ENCODE measurements at places on chromosomes 11 and 22.
A peak's percentile ranks its signal among the peaks of the same experiment; 100 is the strongest.

DNA sequence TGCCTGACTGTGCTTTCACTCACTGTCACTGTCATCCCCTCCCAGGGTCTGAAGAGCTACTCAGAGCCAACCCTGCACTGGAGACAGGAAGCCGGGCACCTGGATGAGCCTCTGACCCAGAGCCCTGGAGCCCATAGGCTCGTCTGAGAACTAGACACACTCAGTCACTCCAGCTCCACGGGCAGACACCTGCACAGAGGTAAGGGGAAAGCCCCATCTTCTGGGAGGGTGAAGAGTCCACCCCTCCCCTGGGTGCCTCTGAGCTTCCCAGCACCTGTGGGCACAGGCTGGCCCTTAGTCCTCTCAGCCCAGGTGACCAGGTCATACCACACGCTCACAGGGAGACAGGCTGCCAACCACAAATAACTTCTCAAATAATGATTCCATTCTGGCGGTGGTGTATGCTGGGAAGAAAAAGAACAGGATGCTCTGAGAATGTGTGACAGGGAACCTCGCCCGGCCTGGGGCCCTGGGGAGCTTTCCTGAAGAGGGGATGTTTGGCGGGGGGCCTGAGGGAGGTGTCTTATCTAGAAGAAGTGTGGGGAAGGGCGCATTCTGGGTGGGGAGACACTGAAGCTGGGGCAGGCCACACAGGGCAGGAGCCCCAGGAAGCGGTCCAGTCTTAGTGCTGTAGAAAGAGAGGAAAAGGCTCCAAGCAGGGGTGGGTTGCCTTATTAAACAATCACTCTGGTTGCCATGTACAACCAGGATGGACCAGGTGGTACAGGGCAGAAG is 5.3 kb downstream of the CCDC157 start:
- DNase-seq, result no peak

DNA sequence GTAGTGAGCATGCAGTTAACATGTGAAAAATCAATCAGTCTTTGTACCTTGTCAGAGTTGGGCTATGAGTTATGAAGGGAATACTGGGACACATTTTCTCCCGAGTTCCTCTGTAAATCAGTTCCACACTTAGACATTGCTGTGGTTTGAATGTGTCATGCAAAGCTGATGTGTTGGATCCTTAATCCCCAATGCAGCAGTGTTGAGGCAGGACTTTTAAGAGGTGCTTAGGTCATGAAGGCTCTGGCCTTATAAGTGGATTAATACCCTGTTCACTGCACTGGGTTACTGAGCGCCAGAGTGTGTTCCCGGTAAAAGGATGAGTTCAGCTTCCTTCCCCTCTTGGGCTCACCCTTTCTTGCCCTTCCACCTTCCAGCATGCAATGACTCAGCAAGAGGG is 742.1 kb upstream of the TENM4 start:
- no peak for DNase-seq

DNA sequence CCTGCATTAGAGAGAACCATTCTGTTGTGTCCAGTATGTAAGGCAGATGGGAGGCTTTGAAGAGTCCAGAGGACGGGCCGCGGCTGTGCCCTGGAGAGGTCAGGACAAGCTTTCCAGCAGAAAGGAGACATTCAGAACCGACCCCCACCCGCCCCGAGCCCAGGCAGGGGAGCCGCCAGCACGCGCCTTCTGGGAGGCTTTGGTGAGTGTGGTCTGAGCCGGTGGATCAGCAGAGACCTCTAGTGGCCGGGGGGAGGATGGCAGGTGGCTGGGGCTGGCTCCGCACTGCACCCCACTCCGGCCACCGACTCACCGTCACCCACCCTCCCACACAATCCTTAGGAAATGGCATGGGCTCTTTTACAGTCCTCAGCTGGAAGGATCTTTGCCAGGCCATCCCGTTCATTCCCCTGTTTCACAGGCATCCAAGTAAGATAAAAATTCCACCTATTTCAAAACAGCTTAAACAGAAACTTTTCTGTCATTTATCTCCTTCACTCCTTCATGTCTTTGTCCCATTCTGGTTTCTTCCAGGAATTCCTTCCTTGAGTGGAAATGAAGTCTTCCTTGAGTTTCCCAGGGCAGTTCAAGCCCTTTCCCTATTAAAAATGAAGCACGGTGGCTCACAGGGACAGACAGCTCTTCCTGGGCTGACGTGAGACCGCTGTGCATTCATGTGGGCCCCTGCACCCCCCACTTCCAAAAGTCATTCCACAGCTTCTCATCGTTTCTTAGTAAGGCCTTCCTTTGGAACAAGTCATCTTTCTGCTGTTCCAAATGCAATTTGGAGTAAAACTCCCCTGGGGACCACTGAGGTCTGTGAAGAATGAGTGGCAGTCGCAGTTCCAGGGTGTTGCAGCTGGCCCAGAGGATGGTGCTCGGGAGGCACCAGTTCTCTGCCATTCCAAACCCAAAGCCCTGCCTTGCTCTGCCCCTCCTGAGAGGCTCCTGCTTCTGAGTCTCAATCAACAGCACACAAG is 91.0 kb downstream of the FEZ1 start:
- peak; percentile 78 for DNase-seq

DNA sequence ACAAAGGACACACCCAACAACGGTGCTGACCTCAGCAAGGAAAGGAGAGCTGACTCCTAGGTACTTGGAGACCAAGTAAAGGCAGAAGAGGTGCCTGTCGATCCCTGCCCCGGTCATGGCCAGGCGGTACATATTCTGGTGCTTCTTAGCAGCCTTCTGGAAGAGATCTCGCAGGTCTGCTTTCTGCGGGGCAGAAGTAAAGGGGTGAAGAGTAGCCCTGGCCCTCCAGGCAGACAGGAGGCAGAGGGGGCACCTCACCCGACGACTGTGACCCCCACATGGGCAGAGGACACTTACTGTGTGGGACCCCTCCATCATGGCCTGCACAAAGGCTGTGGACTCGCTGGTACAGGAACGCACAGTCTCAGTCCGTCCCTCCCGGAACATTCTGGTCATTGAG is 7.4 kb downstream of the CPT1B start:
- DNase-seq, result no peak

GRCh38 chr11:104337273-104337672 is 173.3 kb upstream of the PDGFD start:
- no peak for DNase-seq

DNA sequence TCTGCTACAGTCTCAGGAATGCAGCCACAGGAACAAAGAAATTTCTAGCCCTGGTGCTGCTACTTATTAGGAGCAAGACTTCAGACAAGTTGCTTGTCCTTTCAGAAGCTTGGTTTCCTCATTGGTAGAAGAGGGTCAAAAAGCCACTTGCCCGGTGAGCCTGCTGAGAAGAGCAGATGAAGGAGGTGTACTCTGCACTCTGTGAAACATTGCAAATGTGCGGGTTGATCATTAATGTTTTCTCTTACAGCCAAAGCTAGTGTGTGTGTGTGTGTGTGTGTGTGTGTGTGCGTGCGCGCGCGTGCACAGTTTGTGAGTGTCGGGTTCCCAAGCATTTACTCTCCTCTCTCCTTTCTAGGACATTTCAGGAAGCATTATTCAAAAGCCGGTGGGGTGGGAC is 86.3 kb upstream of the NNMT start:
- DNase-seq, result no peak

DNA sequence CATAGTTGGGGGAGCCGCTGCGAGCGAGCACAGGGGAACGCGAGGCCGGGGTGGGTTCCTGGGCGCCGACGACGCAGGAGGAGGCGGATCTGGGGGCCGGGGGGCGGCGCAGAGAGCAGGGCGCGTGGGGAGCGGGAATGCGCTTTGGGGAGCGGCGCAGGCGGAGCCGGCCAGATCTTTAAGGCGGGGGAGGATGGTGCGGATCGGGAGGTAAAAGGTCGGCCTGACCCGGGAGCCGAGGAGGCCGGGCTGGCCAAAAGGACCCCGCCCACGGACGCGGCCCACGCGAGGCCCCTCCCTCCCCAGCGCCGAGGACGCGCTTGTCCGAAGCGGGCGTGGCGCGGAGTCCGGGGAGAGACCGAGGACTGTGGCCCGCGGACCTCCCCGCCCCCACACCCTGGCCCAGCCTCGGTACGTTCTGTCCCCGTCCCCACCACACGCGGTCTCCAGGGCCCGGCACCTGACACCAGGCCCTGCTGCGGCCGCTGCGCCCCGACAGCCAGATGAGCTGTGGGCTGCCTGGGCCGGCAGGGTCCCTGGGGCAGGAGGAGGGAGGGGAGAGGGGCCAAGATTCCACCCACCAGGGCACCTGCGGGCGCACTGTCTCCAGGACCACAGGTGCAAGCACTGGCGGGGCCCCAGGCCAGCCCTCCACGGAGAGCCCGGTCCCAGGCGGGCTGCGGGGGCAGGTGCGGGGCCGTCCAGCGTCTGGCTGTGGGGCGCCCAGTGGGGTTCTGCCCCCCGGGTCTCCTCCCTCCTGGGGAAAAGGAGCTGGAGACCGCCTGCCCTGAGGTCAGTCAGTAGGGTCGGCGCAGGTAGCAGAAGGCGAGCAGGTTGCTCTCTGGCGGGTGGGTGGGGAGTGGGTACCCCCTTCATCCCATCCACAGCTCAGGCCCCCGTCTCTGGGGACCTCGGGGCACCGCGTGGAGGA is 10.9 kb downstream of the PIM3 start:
- peak; percentile 92 for DNase-seq

GRCh38 chr22:19708321-19709011 is 5.8 kb upstream of the SEPTIN5 start:
- no peak for DNase-seq

DNA sequence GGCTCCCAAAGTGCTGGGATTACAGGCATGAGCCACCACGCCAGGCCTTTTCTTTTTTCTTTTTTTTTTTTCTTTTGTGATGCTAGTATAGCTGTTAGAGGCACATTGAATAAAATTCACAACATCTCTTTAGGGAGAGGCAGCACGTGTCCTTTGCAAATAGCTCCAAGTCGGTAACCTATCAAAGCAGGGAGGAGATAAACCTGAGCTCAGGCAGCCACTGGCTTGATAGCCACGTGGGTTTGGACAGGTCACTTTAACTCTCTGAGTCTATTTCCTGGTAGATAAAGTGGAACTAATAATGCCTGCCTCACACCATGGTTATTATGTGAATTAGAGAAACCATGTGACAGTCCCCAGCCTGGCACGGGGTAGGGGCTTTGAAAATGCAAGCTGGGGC is 43.1 kb upstream of the ATXN10 start:
- no peak for DNase-seq

- DNase-seq, result no peak
These were observed 61.5 kb downstream of the SYN3 start for GRCh38 chr22:32996702-32997101.

- peak; percentile 70 for DNase-seq
These were observed 4.0 kb upstream of the MCAM start for GRCh38 chr11:119320776-119321524.

DNA sequence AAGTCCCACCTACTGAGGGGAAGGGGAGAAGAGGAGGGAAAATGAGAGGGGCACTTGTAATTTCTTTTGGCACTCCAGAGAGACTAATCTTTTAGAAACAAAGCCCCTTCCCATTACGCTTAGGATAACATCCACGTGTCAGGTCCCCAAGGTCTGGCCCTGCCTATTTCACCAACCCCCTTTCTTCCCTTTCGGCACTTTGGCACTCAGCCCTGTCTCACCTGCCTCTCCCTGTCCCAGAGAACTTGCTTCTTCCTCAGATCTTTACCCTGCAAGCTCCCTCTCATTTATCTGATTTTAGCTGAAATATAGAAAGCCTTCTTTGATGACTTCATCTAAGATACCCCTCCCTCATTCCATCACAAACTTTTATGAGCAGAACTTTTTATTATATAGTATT is 55.5 kb downstream of the RASSF10 start:
- no peak for DNase-seq

DNA sequence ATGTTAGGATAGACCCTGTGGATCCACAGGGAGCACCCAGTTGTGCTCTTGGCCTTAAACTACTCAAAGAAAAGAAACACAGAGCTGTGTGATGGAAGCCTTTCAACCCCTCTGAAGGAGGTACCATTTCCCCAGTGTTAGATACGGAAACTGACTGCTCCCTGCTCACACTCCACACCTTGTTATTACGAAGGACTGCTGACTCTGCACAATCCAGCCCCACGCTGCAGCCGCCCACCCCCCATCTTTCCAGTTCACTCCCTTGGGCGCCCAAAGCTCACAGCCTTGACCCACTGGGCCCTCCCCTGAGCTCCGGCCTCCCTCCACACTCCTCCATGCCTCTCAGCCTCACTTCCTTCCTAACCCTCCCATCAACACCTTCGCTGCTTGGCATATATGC is 75.5 kb downstream of the EFCAB6 start:
- DNase-seq, result no peak

GRCh38 chr11:76823481-76824028 is 37.2 kb upstream of the ACER3 start:
- no peak for DNase-seq

DNA sequence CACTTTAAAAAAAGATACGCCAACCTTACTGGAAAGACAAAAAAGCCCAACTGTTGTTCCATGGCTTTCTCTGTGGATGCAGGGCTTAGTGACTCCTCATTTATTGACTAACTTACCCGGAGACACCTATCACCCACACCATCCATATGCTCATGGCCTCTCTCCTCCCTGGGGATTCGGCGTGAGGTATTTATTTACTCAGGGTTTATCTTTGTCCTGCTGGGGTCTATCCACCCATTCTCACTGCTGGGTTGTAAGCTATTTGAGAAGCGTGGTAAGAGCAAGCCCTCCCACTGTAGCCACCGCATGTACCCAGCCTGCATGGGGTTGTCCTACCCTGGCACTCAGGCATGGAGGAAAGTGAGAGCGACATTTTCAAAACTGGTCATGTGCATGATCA is 93.6 kb downstream of the NELL1 start:
- no peak for DNase-seq

DNA sequence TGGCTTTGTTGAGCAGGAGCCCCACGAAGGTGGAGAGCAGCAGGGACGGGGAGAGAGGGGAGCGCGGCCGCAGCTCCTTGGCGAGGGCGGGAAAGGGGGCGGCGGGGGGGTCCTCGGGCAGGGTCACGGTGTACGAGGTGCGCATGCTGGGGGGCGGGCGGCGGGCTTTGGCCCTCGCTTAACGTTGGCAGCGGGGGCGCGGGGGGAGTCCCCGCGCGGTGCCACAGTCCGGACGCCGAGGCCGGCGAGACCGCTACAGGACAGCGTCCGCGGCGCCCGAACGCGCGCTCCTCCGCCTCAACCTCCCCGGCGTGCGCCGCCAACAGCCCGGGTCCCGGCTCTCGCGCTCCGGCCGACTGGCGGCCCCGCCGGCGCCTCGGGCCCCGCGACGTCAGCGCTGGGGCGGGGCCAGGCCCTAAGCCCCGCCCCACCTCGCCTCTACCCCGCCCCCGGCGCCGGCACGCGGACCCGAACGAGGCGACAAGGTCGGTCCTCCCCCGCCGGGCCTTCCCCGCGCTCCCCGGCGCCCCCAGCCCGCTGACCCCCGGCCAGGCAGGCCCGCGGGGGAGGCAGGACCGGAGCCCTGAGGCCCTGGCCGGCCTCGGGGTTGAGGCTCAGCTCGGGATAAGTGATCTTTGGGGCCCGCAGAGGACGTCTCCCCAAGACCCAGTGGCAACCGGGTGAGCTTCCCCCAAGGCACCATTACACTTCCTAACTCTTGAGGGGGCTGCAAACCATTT is 17.5 kb downstream of the USP2 start:
- DNase-seq, result peak; percentile 58

- DNase-seq, result no peak
These were observed 35.3 kb upstream of the KCNQ1OT1 start for GRCh38 chr11:2735053-2735589.

- DNase-seq, result no peak
These were observed 10.0 kb upstream of the KCTD14 start for GRCh38 chr11:78033040-78033439.

All from ovary (tissue), 10 donors.